Skeletal muscle cell (primary cell): ENCODE measurements at places on chromosomes 7 and 10.

GRCh38 chr7:23027261-23027660 lies 13.3 kb upstream of the HYCC1 start:
- no peak for DNase-seq

- no peak for DNase-seq
Observed at GRCh38 chr10:28327491-28327880, 24.6 kb upstream of the MPP7 start.

GRCh38 chr10:50613726-50614443 lies 9.9 kb downstream of the SGMS1 start:
- no peak for DNase-seq

- no peak for DNase-seq
Observed at GRCh38 chr10:75395066-75395931, 6.3 kb downstream of the ZNF503 start.

DNA sequence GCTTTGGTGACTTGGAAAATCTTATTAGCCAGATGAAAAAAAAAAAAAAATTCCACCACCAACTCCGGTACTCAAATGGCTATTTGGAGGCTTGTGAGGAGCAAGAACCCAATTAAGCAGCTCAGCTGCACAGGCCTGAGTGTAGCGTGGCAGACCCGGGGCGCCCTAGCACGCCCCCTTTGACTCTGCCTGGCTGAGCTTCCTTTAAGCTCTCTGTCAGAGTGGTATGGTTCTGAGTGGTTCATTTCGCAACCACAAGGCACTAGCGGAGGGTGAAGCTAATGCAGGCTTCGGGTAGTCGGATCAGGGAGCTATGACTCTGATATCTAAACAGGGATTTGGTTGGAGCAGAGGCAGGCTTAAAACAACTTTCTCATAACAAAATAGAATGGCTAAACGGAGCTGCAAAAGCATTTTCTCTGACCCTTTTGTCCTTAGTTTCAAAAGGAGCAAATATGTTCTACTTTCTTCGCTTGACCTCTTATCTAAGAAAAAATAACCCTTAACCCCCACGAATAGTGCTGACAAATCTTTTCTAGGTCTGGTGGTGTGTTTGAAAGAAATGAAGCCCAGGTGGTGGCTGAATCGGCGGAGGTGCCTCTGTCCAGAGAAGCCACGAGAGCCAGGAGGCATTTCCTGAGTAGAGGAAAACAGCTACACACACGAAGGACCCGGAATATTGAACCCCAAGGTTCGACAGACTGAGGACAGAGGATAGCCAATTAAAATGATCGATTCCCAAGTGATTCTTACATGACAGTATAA lies 285.4 kb upstream of the GLI3 start:
- peak; percentile 13 for DNase-seq

GRCh38 chr10:101834341-101834740 lies 9.3 kb downstream of the KCNIP2 start:
- DNase-seq = no peak
